D341Med (cell line): ENCODE measurements at places on chromosomes 3 and 15.

GRCh38 chr3:150346981-150347863 lies 60.9 kb upstream of the TSC22D2 start:
- DNase-seq = no peak

DNA sequence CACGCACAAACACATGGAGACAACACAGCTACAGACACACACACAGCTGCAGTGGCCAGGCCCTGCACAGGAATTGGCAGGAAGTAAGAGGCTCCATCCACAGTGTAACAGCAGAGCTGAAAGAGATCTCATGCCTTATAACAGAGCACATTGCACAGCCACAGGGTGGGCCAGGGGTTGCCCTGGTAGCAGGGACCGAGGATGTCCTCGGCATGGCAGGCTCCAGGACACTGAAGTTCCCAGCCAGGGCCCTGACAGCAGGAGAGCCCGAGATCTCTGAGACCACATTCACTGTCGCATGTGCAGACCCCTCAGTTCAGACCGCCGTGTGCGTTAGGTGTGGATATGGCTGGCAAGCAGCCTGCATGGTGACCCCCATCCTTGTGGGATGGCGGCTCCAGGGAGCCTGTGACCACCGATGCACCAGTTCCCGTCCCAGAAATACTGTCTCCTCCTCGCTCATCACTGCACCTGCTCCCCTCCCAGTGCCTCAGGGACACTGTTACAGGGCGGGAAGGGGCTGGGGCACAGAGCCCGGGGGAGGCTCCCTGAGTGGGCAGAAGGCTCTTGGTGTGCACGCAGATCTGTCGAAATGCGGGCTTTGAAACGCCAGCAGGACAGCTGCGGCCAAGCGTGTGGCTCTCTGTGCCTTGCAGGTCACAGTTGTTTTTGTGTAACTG lies 1.5 kb upstream of the OCA2 start:
- DNase-seq = no peak

DNA sequence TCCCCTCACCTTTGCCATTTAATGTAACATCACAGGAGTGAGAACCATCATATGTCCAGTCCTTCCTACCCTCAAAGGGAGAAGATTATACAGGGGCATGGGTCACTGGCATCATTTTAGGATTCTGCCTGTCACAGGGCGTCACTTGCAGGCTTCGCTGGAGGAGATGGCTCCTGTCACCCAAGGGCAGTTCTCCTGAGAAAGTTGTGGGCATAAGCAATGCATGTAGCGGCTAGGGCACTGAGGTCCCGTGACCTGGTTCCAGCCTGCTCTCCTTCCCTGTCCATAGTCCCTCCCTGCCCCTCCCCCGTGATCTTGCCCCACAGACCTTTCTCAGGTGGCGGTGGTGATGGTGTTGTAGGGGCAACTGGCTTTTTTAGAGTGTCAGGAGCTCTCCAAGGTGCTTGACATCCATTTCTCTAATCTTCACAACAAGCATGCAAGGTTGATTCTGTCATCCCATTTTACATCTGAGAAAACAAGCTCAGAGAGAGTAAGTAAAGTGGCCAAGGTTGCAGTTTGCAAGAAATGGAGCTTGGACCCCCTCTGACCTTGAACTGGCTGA lies 241.5 kb upstream of the CTDSPL start:
- DNase-seq = no peak

DNA sequence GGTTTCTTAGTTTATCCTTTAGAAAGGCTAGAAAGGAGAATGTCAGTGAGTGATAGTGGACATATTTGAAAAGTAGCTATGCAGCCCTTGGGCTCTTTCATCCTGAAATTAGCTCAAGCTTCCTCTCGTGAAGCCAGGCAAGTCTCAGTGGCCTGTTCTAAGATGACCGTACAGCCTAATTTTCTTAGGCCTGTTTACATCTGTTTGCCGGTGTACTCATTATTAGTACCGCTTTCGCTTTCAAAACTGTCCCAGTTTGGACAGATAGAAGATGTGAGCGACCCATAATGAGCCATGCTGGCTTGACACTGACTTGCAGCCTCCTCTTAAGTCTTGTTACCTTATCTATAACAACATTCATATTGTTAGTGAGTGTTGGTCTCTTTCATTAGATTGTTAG lies 5.7 kb upstream of the ARL14 start:
- no peak for DNase-seq

DNA sequence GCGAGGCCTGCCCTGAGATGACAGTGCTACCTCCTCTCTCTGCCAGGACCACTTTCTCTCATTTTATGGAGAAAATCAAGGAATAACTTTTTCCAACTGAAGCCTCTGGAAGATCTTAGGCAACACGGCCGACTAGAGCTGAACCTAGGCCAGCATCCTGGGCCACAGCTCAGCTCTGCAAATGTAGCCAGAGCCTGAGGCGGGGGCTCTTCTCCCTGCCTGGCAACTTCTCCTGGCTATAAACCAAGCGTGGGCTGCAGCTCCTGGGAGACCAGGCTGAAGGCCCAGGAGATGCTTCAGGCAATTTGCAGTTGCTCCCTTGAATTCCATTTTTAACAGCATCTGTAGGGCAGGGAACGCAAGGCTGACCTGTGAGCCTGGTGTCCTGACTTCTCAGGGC lies 74.9 kb downstream of the CEMIP start:
- DNase-seq = no peak

GRCh38 chr15:31471731-31472430 lies 145.2 kb downstream of the KLF13 start:
- no peak for DNase-seq

DNA sequence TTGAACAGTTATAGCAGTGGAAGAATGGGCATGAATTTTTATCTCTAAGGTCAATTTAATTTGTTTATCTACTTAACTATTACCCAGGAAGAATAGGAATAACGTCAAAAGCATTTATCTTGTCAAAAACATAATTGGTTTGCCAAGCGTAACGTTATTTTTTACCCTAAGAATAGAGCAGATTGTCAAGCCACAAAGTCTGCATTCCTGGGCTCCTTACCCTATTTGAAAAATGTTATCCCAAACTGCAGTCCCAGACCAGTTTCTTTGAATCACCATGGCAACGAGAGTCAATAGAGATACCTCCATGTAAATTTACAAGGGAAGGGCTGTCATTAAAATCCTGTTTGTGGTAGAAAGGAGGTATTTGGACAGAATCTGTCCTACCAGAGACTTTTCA lies 61.1 kb downstream of the CPNE4 start:
- no peak for DNase-seq

- DNase-seq = no peak
Measured at GRCh38 chr3:141052201-141053069, 1.3 kb downstream of the SPSB4 start.

GRCh38 chr15:27855137-27855536 lies 244.0 kb downstream of the OCA2 start:
- DNase-seq = peak; percentile 3

DNA sequence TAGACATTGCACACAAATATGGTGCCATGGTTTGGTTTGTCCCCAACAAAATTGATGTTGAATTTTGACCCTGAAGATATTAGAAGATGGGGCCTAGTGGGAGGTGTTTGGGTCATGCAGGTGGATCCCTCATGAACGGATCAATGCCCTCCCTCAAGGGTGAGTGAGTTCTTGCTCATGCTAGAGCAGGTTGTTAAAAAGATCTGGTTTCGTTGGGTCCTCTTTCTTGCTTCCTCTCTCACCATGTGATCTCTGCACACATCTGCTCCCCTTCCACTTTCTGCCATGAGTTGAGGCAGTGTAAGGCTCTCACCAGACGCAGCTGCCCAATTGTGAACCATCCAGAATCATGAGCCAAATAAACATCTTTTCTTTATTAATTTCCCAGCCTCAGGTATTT lies 87.8 kb upstream of the MDFIC2 start:
- DNase-seq = no peak

DNA sequence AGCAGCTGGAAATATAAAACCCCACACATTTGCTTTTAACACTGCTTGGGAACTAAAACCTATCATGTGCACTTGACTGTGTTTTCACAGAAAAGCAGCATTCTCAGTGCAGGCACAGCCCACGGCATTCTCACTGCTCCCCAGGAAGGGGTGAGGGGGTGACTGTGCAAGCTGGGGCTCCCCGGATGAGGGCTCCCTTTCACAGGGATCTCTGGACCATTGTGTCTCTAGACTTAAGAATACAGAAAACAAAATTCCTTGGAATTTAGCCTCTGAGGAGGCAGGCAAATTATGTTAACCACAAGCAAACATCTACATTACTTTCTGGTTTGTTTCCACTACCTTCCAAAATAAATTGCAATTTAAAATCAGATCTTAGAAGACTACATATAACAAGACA lies 100.3 kb downstream of the FSIP1 start:
- DNase-seq = no peak

DNA sequence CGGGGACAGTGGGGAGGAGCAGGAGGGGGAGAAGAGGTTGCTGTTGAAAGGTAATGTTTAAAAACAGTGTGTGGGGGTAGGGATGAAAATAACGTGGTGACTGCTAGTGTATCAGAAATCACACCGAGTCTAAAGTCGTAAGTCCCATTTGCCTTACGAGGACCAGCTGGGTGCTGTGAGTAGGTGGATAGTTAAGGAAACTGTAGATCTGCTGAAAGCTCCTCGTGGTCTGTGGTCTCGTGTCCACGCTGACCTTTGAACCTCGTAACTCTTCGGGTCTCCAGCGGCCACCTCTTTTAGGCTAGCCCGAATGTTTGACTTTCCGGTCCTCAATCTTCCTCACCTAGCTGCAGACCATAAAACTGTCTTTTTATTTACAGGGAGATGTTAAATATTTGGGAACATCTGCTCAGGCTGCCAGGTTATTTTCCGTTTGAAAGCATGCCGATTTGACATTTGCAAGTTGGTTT lies 29.3 kb upstream of the ST3GAL6 start:
- DNase-seq = no peak

DNA sequence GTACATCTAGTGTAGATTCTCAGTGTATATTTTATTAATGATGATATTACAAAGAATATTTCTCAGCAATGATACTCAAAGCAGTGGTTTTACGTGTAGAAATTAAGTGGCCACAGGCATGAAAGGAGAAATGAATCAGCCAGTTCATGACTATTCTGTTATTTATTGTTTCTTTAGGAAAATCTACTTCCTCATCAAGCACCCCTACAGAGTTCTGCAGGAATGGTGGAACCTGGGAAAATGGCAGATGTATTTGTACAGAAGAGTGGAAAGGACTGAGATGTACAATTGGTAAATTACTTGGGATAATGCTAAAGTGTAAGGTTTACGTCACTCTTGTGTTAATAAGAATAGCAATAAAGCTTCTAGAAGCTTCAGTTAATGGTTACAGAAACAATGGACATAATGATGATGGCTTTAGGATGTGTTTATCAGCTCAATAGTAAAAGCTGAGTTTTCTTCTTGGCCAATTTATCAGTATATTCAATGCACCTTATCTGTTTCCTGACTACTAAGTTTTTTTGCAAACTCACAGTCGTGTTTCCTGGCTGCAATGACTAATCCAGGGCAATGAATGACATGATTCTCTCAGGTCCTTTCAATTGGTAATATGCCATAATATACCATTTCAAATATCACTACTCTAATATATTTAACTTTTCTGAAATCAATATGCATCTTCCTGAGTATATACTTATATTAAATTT lies 20.2 kb downstream of the ADGRG7 start:
- DNase-seq = no peak

DNA sequence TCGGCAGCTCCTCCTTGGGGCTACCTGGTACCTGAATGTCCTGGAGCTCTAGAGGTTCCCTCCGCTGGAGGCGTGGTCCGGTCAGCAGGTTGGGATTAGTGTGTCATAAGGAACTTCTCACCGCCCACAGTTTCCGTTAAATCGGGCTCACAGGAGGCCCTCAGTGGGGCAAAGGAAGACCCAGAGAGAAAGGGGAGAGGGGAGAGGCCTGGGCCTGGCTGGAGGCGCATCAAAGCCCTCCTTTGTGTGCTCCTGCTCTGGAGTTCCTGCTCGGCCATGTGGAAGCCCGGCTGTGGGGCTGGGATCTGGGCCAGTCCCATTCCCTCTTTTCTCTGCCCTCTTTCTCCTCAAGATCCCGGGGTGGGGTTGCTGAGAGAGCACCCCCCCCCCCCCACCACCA lies at the start of gene RLBP1:
Gene RLBP1 (minus strand): TSS at position 37 of the 400 bp plus-strand sequence. CDS start 2,604 bp downstream, outside the sequence.
- DNase-seq = peak; percentile 17

GRCh38 chr15:40010686-40011085 lies 28.3 kb downstream of the SRP14 start:
- DNase-seq = no peak

- no peak for DNase-seq
Measured at GRCh38 chr3:41176596-41176995, 22.7 kb upstream of the CTNNB1 start.

DNA sequence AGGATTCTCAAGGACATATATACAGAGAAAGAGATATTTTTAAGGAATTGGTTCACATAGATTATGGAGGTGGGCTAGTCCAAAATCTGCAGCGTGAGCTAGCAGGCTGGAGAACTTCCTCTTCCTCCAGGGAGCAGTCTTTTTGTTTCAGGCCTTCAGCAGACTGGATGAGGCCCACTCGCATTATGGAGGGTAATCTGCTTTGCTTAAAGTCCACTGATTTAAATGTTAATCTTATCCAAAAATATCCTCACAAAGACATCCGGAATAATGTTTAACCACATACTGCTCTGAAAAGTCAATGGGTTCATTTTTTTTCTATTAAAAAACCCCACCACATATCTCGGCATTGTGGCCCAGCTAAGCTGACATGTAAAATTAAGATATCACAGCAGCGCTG lies 22.2 kb upstream of the NRROS start:
- DNase-seq = no peak

DNA sequence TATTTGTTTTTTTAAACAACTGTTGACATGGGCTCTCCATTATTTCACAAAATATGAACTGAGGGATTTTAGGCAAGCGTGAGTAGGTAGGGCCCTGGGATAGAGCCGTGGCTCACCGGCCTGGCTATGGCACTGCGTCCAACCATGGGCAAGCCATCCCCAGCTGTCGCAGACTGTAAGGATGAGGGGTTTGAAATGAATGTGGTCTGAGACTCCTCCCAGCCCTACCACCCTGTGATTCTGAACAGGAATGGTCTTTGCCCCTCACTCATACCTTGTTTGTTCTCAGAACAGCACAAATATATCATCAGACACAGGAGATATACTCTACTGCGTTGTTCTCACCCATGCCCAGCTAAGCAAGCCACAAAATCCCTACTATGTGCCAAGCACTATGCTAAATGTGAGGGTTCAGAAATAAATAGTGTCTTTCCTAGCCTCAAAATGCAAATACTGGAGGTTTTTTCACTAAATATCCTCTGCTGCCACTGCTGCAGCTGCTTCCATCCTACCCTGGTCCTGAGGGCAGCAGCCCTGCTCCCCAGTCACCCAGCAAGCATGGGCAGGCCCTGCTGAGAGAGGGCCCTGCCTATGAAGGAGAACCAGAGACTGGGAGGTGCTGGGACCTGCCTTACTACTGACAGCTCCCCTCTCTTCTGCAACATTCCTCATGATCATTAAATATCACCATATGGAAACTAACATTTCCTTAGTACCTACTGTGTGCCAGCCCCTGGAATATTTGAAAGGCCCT lies 102.8 kb downstream of the XXYLT1 start:
- no peak for DNase-seq

DNA sequence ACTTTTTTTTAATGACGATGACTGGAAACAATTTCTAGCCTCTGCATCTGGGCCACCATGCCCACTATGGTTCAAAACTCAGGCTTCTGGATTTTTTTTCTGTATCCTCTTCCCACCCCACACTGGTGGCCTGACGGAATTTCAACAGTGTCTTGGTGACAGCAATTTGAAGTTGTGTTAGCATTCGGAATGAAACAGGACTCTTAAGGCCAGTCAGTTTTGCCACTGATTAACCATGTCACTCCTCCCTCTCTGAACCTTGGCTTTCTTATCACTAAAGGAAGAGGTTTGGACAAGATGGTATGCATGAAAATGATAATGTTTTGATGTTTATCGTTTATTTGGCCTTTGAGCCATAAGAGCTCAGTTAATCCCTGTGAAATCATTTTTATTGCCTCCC lies 41.6 kb upstream of the BDH1 start:
- DNase-seq = no peak
